ENCODE measurements at places on chromosomes 11 and 22.

- no peak for DNase-seq
Measured at GRCh38 chr11:57426439-57426928, 437 bp downstream of the SLC43A3 start.

DNA sequence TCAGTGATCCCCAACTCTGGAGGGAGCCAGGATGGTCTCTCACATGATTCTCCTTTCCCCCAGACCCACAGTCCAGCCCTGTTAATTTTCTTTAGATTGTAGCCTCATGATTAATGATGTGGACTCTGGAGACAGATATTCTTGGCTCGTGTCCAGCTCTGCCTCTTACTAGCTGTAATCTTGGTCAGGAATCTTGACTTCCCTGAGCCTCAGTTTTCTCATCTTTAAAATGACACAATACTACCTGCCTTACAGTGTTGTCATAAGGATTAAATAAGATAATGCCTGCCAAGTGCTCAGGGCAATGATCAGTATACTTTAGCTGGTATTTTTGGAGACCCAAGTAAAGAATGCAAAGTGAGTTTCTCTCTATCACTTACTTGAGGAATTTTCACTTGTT lies 60.0 kb downstream of the SPECC1L start:
- DNase-seq: no peak

GRCh38 chr11:9263840-9264315 lies 1.3 kb downstream of the DENND5A start:
- no peak for DNase-seq

DNA sequence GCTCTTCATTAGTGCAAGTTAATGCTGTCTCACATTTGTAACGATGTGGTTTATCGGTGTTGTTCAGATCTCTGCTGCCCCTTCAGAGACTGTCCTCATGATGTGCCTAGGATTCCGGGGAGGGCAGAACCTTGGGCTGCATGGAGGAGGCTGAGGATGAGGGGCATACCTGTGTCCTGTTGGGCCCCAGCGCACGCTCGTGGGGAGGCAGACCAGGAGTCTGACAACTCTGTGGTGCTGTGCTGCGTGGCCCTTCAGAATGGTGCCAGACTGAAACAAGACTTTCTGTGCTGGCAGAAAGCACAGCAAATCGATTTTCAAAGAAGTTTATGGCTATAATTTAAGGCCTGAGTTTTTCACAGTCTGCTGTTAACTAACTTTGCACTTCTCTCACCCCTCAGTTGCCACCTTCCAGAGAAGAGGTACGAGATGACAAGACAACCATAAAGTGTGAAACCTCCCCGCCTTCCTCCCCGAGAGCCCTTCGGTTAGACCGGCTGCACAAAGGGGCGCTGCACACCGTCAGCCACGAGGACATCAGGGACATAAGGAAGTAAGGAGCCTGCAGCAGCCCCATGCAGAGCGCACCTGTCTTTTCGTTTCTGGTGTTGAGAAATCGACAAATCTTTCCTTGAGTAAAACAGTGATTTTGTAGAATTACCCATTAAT lies 44.3 kb upstream of the CTTN start:
- DNase-seq: no peak

GRCh38 chr22:46107089-46107664 lies 43.1 kb upstream of the PPARA start:
- no peak for DNase-seq

DNA sequence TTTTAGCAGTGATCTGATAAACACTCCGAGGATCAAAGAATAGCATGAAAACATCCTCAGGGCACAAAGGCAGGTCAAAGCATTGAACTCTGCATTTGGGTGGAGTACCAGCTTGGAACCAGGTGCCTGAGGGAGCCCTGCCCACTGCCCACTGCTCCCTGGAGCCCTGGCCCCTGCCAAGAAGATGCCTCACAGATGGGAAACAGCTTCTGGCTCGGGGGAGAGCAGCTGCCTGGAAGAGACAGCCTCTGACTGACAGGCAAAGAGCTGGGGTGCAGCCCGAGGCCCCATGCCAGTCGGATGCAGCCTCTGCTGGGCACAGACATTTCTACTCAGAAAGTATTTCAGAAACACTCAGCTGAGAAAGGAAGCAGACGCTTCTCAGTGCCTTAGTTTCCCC lies 13.2 kb downstream of the LMO1 start:
- no peak for DNase-seq

DNA sequence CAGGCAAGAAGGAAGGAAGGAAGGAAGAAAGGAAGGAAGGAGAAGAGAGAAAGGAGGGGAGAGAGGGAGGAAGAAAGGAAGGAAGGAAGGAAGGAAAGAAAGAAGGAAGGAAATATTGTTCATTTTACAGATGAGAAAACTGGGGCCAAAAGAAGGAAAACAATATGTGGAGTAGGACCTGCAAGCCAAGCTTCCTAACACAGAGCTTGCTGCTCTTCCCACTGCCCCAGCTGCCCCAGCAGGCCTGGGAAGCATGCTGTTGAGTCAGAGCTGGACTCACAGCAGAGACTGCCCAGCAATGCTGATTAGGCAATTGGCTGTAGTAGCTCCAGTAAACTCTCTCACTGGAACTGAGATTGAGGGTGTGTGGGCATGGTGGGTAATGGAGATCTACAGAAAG lies 42.6 kb upstream of the SMCO4 start:
- DNase-seq: no peak

DNA sequence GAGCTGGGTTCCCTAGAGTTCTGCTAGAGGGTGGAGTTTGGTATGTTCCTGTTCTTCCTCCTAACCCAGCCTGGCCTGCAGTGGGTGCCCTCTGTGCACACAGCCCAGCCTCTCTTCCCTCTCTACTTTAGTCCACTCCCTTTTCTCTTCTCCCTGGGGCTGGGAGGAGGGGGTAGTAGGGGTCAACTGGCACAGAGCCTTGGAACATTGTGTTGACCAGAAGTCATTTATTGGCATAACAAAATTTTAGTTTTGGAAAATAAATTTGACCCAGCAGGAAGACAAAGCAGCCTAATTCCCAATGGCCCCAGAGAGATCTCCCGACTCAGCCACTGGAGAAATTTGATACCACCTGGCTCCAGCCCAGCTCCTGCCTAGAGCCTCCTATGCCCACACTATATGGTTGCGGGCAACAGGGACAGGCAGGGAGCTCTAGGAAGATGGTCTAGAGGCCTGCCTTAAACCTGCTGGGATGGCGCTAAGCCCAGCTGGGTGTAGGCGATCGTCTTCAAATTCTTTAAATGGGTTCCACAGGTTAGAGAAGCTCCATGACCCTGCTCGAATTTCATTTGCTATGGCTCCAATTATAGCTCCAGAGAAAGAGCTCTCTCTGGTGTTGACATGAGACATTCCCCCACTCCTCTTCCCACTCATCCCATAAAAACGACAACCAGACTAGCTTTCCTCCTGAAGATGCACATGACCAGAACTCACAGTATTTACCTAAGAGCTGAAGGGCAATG lies 9.9 kb downstream of the PCSK7 start:
- no peak for DNase-seq

- DNase-seq: peak; percentile 51
Measured at GRCh38 chr11:44885065-44885810, 65.4 kb downstream of the TP53I11 start.

- no peak for DNase-seq
Measured at GRCh38 chr11:65781962-65782815, 1.4 kb upstream of the AP5B1 start.

DNA sequence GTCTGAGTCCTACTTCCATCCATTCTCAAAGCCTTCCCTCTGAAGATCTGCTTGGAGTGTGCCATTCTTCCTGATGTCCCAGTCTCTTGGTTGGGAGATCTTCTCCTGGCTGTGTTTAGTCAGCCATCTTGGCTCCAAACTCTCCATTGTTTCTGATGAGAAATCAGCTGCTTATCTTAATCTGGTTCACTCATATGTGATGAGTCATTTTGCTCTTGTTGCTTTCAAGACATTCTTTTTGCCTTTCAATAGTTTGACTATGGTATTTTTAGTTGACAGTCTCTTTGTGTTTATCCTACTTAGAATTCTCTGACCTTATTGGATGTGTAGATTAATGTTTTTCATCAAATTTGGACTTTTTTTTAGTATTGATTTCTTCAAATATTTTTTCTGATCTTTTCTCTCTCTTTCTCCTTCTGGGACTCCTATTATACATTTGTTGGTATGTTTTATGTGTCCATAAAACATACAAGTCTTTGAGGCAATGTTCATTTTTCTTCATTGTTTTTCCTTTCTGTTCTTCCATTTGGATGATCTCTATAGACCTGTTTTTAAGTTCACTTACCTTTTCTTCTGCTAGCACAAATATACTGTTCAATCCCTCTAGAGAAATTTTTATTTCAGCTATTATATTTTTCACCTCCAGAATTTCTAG lies 77.2 kb upstream of the CLPB start:
- DNase-seq: no peak

GRCh38 chr22:26608129-26608528 lies 9.7 kb downstream of the CRYBB1 start:
- no peak for DNase-seq

- DNase-seq: no peak
Measured at GRCh38 chr11:46676436-46677158, 23.8 kb downstream of the ARHGAP1 start.

GRCh38 chr11:66720223-66720898 lies 8.7 kb downstream of the SPTBN2 start:
- peak; percentile 73 for DNase-seq

DNA sequence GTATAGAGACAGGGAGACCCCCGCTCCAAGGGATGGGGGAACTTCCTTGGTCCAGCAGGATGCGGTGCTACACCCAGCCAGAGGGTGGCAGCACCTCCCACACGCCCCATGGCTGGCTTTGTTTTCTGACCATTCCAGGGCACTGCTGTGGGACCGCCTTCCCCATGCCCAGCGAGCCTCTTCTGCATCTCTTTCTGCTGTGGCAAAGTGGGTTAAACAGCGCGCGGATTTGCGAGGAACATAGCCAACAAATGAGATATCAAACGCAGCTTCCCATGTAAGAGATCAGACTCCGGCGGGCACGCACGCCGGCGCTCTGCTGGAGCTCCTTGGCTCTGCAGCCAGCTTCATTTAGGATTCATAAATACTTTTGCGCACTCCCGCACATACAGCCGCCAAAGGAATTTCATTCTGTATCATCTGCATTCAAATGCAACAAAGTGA lies 485.8 kb upstream of the CADM1 start:
- DNase-seq: no peak

GRCh38 chr11:122816761-122817520 lies 21.4 kb upstream of the CRTAM start:
- peak; percentile 67 for DNase-seq

- DNase-seq: no peak
Measured at GRCh38 chr11:126136507-126136906, 73.8 kb upstream of the CDON start.

DNA sequence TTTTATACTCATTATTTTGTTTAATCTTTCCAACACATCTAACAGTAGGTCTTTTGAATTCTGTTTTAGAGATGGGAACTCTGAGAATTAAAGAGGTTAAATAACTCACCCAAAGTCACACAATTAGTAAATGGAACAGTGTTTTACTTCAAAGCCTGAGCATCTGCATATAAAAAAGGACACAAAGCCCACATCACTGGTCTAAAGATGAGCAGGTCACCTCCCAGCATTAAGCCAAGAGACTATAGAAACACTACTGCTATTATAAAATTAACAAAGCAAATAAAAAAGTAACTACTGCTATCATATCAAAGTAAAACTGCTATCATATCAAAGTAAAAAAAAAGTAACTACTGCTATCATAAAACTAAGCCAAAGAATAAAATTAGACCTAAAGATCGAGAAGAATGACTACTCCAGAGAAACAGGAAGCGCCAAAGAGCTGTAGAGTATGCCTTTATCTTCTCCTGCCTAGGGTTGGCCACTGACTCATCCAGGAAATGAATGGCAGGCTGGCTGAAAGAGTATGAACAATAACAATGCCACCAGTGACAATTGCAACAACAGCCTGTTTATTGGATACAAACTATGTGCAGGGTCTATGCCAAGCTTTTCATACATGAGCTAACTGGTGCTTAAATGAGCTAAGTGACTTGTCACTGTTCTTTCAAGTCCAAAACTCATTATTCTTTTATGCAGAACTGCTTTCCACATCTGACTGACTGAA lies 1153.0 kb upstream of the TENM4 start:
- no peak for DNase-seq

- no peak for DNase-seq
Measured at GRCh38 chr11:119525180-119525866, 102.4 kb upstream of the THY1 start.

DNA sequence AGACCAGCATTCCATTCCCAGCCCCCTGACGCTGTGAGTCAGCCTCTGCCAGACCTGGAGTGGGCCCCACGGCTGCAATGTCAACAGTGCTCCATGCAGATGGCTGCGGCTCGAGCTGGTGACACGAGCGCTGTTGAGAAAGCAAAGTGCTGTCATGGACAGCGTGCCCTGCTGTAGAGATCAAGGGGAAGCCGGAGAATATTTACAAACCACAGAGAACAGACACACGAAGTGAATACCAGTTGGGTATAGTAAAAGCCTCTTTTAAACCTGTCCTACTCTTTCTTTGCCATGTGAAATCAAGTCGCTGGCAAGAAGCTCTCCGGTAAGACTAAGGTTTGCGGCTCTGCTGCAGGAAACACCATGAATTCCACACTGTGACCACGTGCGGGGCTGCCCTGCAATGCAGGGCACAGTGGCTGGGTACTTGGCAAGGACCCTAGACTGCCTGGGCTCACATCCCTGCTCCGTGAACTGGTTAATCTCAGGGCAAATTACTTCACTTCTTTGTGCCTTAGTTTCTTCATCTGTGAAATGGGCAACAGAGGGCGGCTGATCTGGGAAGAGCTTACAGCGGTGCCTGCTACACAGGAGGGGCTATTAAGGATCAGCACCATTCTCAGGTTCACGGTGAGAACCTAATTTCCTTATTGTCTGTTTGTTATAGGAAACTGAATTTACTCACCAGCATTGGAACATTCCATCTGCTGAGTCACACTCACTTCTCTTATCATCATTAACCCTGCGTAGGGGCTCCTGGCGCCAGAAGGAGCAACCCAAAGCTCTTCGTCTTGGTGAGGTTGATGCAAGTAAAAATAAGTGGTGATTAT lies 27.8 kb upstream of the ELFN2 start:
- no peak for DNase-seq

DNA sequence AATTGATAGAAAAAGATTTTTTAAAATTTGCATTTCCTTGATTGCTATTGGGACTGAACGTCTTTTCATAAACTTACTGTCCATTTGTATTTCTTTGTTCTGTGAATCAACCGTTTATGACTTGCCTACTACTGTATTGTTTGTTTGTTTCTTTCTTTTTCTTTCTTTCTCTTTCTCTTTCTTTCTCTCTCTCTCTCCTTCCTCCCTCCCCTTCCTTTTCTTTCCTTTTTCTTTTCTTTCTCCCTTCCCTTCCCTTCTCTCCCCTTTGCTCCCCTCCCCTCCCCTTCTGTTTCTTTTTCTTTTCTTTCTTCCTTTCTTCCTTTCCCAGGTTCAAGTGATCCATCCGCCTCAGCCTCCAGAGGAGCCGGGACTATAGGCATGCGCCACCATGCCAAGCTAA lies 46.9 kb downstream of the NF2 start:
- no peak for DNase-seq

GRCh38 chr22:24285245-24285644 lies 14.6 kb downstream of the SPECC1L start:
- DNase-seq: no peak

GRCh38 chr22:29839039-29839438 lies 965 bp upstream of the ASCC2 start:
- no peak for DNase-seq

GRCh38 chr11:132048040-132048439 lies 677.6 kb downstream of the NTM start:
- DNase-seq: no peak
